CD8-positive, alpha-beta memory T cell (primary cell): ENCODE measurements at places on chromosomes 2 and 18. TPM values are rescaled to one million over a fixed set of nuclear protein-coding genes. Genes with fewer than 3 reads are reported as not detected.

Gene ARHGAP25
- total RNA-seq = 74.7 TPM

Gene DES
- total RNA-seq = not detected

Gene NT5DC4
- not detected for total RNA-seq

Gene MPP4
- not detected for total RNA-seq

Gene STARD6
- not detected for total RNA-seq

Gene ZNF804A
- total RNA-seq = not detected

Gene CIB4
- not detected for total RNA-seq

Gene MC4R
- not detected for total RNA-seq

Gene ORC2
- total RNA-seq = 47.9 TPM

Gene CCDC141
- total RNA-seq = 1.6 TPM

Gene FHOD3
- total RNA-seq = not detected

Gene DOK6
- not detected for total RNA-seq

Gene CREG2
- not detected for total RNA-seq

Gene C2orf81
- 2.7 TPM for total RNA-seq

Gene POTEC
- not detected for total RNA-seq
